ENCODE measurements at places on chromosomes 6 and 20.

- DNase-seq = no peak
Measured at GRCh38 chr6:39590871-39591393, 134.3 kb downstream of the KIF6 start.

DNA sequence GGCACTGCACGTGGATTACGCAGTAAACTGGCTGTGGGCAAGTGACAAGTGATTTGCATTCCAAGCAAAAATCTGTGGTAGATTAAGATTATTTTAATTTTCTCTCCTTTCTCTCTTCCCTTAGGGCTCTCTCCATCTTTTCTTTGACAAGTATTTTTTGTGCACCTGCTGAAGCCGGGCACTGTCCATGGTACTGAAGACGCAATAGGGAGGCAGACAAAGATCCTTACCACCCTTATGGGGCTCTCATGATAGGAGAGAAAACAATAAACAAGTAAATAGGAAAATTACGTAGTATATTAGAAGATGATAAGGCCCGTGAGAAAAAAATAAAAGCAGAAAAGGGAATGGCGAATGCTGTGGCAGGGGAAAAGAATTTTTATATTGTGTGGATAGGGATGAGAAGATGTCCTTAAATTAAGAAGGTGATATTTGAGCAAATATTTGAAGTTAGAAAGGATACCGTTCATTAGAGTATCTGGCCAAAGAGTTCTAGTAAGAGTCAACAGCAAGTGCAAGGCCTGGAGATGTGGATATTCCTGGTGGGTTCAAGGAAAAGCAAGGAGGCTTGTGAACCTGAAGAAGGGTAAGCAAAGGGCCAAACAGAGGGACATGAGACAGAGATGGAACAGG is 146.0 kb downstream of the LAMP5 start:
- peak; percentile 4 for DNase-seq

- DNase-seq = no peak
Measured at GRCh38 chr6:128394167-128394566, 126.2 kb downstream of the PTPRK start.

GRCh38 chr20:58192567-58192966 is 35.9 kb downstream of the ANKRD60 start:
- peak; percentile 9 for DNase-seq

GRCh38 chr6:45472382-45472781 is 94.6 kb upstream of the SUPT3H start:
- no peak for DNase-seq

All from endothelial cell of umbilical vein (primary cell).